ENCODE measurements at places on chromosomes 3 and 15. TPM values are rescaled to one million over a fixed set of nuclear protein-coding genes. Genes with fewer than 3 reads are reported as not detected.
A peak's percentile ranks its signal among the peaks of the same experiment; 100 is the strongest.

GRCh38 chr3:49813497-49814174 is at the start of gene UBA7:
TSS of gene UBA7 (minus strand) at chr3:49813953. CDS start at chr3:49813787, 166 bp downstream.
- DNase-seq, result peak; percentile 81

- no peak for DNase-seq
Measured at GRCh38 chr3:174219738-174220137, 639.4 kb upstream of the NAALADL2 start.

DNA sequence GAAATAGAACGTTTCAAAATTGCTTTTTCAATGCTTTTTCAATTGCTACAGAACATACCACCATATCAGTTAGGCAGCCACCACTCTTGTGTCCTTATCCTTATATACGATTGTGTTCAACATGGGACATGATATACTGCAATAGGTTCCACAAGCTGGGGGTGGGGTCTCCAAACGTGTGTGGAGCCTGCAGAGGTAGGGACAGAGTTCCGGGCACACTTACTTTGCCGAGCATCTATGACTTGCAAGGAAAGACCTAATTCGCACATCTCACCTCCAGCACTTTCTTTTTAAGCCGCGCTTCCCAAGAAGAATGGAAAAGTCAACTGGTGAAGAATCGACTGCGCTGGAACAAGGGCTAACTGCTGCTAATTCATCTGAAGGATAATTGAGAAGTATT is 39.6 kb upstream of the SFMBT1 start:
- DNase-seq, result no peak

Gene SCN11A
- under 0.01 TPM for total RNA-seq

Gene PAK6
- total RNA-seq, result not detected

Measured in lung microvascular endothelial cell (primary cell).